ENCODE measurements at places on chromosomes 4 and X.

GRCh38 chrX:40174001-40174853 lies 76.5 kb upstream of the BCOR start:
- peak; percentile 66 for DNase-seq

- DNase-seq, result no peak
These were observed 84.9 kb downstream of the IL13RA2 start for GRCh38 chrX:114932550-114932949.

GRCh38 chr4:89298155-89298554 lies 9.4 kb downstream of the GPRIN3 start:
- peak; percentile 58 for DNase-seq

GRCh38 chrX:106612393-106612763 lies 600 bp downstream of the RADX start:
- no peak for DNase-seq

- no peak for DNase-seq
These were observed 552.6 kb downstream of the PCDH19 start for GRCh38 chrX:99857455-99857854.

DNA sequence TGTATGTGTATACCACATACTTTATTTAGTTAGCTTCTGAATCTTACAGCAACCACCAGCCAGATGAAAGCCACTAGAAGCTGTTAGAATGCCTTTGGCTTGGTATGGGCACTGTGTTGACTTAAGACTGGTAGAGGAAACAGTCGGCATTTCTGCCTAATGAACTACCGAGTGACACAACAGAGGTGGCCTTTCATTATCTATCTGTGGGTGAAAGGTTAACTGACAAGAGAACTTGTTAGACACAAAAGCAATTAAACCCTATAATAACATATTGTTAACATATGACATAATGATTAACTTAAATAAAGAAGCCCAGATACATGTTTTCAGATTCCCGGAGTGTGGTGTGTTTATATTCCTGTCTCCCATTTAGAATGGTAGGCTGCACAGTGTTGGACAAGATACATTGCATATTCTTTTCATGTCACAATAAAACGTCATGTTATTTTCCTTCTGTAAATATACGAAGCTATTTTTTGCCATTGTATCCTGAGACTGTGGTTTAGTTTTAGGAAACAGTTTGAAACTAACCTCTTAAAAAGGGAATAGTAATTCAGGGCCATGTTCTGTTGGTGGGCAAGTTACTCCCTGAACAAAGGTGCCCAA lies 181.5 kb downstream of the SLIT2 start:
- no peak for DNase-seq

DNA sequence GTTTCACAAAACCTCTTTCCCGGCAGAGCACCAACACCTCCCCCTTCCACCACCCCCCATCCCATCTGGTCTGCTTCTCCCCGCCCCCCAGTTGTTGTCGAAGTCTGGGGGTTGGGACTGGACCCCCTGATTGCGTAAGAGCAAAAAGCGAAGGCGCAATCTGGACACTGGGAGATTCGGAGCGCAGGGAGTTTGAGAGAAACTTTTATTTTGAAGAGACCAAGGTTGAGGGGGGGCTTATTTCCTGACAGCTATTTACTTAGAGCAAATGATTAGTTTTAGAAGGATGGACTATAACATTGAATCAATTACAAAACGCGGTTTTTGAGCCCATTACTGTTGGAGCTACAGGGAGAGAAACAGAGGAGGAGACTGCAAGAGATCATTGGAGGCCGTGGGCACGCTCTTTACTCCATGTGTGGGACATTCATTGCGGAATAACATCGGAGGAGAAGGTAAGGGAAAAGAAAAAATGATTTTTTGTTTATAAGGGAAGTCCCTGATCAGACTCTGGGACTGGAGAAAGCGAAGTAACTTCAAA lies at the start of gene PDGFRA:
TSS of gene PDGFRA (plus strand) at position 333 of the 541 bp plus-strand sequence. CDS start 29,476 bp downstream, outside the sequence.
- no peak for DNase-seq

- no peak for DNase-seq
These were observed 4.1 kb downstream of the ZNF280C start for GRCh38 chrX:130264573-130264972.

DNA sequence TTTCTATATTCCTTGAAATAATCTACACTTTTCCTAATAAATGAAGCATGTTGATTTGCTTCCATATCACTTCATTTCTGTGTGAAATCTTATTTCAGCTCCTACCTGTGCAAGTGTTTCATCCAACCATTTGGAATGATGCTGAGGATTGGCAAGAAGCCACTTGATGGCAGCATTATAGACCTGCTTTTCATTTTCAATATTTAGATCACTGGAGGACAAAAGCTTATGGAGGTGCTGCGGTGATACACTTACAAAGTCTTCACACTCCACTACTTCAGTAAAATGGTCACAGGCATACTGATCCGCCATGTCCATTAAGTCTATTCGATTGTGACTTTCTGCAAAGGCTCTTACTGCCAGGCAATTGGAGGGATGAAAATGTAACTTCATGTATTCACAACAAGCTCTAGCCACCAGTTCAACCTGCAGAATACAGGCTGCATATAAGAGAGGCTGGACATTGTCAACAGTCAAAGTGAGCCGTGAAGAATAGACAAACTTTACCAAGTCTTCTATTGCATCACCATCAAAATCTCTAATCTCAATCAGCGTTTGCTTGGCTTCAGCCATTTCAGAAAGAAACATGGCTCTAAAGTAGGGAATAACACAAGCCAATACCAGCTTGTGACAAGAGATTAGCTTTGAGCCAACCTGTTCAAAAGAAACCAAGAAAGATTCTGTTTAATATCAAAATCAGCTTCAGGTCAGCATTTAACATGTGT lies 35.1 kb downstream of the KLHL8 start:
- DNase-seq, result no peak

DNA sequence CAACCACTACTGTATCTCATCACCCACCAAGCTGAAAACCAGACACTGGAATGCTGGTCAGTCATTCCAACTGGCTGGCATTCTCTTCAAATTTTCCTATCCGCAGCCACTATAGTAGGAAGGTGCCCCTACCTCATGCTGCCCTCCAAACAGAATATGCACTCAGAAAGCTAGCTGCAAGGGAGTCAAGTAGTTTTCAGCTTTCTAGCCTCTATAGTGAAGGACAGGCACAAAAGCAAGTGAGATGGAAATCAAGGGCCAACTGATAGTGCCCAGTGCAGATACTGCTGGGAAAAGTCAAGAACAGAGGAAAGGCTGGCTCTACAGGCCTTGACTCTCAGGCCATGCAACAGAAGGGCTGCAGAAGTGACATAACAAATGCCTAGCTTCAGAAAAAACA lies 47.2 kb downstream of the BCOR start:
- DNase-seq, result no peak

- DNase-seq, result no peak
These were observed 138.7 kb downstream of the PDGFC start for GRCh38 chr4:156832886-156833285.

GRCh38 chr4:184448141-184448540 lies 26.2 kb downstream of the IRF2 start:
- no peak for DNase-seq

GRCh38 chr4:101177154-101177553 lies 170.2 kb downstream of the PPP3CA start:
- no peak for DNase-seq

DNA sequence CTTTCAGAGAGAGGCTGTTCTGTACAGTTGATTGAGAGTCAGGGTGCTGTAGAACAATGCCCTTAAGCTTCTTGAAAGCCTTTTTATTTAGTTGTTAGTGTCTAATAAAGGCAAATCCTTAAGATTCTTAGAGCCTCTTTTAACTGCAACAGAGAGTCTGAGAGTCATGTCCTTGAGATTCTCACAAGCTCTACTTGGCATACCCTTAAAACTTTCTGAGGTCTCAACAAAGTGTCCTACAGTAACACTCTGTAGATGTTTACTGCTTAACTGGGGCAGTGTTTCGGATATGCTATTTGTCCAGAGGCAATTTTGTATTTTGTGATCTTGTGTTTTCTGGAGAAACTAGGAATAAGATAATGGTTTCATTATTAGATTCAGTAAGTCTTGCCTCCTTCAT lies 209.7 kb downstream of the ARHGAP24 start:
- DNase-seq, result no peak

DNA sequence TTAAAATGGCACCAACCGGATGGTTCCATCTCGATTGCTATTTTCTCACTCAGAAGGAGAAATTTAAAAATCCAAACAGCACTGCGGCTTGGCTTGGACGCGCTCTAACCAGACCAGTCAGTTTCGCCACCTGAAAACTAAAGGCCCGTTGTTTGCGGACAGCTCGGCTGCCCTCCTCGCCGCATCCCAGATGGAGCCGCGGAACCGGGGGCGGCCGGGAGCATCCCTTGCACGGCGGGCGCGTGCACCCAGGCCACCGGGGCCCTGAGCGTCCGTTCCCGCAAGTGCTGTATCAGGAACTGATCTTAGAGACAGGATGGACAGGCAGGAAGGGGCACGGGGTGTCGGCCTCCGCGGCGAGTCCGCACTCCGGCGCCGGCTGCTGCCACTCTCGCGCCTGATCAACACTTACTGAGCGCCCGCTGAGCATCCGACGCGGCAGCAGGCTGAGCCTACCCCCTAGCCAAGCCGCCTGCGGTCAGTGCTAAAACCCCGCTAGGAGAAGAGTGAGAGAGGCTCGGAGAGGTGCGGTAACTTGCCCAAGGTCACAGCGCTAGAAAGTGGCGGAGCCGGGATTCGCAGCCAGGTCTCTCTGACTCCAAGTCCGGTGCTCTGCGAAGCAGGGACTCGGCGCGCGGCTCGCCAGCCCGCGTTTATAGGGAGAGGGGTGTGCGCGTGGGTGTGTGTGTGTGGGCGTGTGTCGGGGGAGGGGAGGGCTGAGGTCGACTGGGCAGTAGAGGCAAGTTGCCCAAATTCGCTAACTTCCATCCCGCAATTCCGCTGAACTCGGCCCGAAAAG lies at the start of gene CITED1:
TSS of gene CITED1 (minus strand) at position 629 of the 799 bp plus-strand sequence. CDS start 3,045 bp downstream, outside the sequence.
- no peak for DNase-seq

- DNase-seq, result no peak
These were observed 66.3 kb downstream of the CRMP1 start for GRCh38 chr4:5826437-5827107.

- DNase-seq, result no peak
These were observed 121.5 kb downstream of the RAPGEF2 start for GRCh38 chr4:159224408-159224807.

DNA sequence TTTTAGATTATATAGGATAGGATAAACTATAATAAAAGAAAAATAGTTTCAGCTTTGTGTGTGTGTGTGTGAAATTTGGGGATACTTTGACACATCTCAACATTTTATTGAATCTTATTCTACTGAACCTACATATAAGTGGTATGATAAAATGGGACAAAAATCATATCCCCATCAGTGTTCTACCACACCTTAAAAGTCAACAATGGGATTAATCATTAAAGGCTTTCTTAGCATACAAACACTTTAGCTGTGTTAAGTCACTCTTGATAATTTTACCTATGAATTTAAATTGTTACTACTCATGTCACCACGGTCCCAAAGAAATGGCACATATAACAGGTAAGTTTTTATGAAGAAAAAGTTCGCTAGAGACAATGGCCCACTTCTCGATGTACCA lies 37.7 kb upstream of the LRBA start:
- DNase-seq, result no peak

GRCh38 chr4:39464886-39465501 lies 6.1 kb downstream of the LIAS start:
- DNase-seq, result no peak

DNA sequence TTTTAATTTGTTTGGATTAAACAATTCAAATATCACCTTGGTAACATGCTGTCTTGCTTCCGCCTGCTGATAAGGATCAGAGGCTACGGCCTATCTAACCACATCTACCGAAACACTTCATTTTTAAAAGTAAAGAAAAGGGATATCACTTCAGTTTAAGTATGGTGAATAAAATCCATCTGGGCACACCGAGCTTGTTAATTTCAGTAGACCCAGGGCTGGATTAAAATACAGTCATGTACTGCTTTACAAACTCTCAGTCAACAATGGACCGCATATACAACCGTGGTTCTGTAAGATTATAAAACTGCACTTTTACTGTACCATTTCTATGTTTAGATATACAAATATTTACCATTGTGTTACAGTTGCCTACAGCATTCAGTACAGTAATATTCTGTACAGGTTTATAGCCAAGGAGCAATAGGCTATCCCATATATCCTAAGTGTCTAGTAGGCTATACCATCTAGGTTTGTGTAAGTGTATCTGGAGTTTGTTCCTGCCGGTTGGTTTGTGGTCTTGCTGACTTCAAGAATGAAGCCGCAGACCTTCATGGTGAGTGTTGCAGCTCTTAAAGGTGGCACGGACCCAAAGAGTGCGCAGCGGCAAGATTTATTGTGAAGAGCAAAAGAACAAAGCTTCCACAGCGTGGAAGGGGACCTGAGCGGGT lies 40.0 kb downstream of the SEPTIN11 start:
- no peak for DNase-seq

DNA sequence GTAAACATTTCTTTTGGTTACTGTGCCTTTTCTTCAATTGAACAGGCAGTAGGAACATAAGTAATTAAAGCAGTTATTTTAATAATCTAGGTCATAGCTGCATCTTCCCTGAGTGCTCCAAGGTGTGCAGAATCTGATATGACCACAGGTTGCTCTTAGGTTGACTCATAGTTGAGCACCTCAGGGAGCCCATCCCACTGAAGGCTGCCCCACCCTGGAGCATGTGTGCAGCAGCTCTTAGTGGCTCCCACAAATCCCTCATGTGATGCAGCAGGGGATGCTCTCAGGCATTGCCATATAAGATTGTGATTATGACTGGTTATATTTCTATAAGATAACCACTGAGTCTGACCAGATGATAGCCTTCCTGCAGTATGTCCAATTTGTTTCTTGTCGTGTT lies 72.3 kb downstream of the ZNF518B start:
- no peak for DNase-seq

DNA sequence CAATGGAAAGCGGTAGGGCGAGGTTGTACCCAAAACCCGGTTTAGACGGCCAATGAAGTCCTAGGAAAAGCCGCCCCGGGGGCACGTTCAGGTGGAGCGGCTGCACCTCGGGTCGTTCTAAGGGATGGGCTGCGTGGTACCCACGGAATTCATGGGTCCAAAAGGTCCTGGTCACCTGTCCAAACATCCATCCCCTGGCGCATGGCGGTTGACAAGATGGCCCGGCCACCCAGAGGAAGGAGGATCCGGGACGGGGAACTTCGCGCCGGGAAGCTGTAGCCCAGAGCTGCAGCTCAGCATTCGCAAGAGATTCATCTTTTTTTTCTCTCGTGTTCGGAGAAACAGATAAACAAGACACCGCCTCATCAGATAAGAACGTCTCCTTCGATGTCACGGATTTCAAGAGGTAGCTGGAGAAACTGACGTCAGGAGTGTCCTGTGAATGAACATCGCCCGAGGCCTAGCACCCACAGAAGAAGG lies 10.9 kb downstream of the PITX2 start:
- no peak for DNase-seq

GRCh38 chrX:41472231-41472815 lies 25.2 kb downstream of the NYX start:
- DNase-seq, result no peak

DNA sequence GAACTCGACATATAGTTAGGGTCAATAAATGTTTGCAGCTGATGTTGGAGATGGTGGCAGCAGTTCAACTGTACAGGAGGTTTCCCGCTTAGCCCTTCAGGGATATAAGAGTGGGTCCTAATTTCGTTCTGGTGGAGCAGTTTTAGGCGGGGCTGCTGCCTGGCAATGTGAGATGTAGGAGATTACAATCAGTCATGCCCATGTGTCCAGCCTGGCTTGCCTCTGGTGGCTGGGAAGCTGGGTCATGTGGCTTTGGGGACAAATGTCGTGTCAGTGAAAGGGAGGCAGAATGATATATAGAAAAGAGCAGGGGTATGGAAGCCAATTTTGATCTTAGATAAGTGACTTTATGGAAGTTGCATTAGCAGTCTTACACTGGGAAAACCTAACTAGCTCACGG lies 129.4 kb downstream of the CLCN4 start:
- no peak for DNase-seq

- no peak for DNase-seq
These were observed 326.7 kb downstream of the GUCY2F start for GRCh38 chrX:109155161-109155560.
